Activated CD4-positive, alpha-beta T cell treated with anti-CD3 and anti-CD28 coated beads, Interleukin-10, Interleukin-2, amounts not matched to agents 100 ng/mL and 50 ng/mL, durations not matched to agents 16 hours and 8 hours (primary cell): ENCODE measurements at places on chromosomes 6 and 20.

DNA sequence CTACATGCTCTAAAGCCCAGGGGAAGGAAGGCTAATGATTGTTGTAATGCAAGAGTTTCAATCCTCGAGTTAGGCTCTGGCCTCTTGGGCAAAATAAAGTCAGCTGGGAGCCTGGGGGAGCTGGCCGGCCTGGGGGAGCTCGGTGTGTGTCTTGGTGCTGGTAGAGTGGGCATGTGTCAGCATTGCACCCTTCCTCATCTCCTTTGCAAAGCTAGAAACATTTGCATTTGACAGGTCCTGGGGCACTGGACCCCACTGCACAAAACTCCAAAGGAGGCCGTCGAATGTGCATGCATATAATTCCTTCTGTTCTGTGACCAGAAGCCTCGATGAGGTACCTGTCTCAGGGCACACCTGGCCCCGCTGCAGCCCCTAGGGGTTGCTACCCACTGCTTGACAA, 74.6 kb upstream of the SLC22A23 start:
- DNase-seq, result no peak

GRCh38 chr6:7232351-7232750, 80.6 kb downstream of the SSR1 start:
- no peak for DNase-seq

GRCh38 chr6:37972994-37973757, 153.6 kb downstream of the ZFAND3 start:
- DNase-seq, result no peak

DNA sequence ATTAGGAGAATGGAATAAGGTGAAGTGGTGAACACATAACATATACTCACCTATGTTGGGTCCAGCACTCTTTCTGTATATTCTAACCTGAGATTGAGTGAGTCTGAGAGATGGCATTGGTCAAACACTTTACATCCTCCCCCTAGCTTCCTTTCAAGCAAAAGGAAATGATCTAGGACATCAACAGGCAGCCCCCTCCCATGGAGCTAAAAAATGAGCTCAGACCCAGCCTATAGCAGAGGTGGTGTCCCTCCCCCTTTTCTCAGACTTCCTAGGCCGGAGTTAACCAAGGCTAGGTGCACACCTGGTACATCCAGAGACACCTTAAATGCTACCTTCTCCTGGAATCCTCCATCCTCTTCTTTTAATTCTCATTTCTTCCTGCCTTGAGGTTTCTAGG, 5.5 kb upstream of the SDC4 start:
- DNase-seq, result no peak

DNA sequence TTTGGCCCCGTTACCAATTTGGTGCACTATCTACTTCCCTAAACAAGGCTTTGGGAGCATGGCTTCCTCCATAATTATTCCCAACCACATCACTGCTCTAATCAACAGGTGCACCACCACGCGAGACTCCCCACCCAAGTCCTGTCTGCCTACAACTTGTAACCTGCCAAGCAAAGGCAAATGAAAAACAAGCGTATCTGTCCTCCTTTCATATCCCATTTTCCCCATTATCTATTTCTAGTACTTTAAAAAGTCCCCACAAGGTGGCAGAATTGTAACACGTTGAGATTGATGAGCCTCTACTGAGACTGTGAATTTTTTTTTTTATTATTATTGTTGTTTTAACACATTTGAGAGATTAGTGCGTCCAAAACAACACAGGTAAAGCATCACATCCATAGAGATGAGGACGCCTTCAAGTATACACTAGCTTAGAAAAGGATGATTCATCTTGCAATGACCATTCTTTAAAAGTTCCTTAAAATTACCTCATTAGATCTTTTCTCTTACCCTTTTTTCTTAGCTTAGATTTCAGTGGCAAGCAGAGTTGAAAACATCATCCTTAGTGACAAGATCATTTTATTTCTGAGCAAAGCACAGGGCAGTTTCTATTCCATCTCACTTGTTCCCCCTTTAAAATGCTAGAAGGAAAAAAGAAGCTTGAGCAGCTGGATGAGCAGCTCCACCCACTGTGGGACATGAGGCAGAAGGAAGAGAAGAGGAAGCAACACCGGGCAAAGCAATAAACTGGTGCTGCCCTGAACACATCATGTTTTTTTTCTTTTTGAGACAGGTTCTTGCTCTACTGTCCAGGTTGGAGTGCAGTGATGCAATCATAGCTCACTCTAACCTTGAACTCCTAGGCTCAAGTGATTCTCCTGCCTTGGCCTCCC, 210.8 kb downstream of the ARHGAP18 start:
- DNase-seq, result peak; percentile 77

DNA sequence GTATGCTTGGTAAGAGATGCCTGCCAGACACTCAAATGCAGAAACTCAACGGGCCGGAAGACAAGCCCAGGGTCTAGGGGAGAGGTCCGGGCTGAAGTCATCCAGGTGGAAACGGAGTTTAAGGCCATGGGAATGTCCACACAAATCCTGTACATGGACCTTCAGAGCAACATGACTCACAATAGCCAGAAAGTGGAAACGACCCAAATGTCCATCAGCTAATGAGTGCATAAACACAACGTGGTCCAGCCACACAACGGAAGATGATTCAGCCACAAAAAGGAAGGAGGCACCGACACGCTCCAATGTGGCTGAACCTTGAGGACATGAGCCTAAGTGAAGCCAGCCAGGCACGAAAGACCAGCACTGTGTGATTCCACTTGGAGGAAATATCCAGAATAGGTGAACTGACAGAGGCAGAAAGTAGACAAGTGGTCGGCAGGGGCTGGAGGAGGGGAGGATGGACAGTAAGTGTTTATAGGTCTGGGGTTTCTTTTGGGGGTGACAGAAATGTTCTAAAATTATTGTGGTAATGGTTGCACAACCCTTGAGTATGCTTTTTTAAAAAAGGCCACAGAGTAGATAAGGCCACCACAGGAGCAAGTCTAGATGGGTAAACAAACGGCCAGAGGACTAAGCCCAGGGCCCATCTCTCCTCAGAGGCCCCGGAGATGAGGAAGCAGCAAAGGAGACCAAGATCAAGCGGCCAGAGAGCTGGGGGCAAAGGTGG, 105.6 kb downstream of the PREX1 start:
- DNase-seq, result no peak

GRCh38 chr6:36676141-36677058, 2.1 kb upstream of the CDKN1A start:
- DNase-seq, result peak; percentile 32

DNA sequence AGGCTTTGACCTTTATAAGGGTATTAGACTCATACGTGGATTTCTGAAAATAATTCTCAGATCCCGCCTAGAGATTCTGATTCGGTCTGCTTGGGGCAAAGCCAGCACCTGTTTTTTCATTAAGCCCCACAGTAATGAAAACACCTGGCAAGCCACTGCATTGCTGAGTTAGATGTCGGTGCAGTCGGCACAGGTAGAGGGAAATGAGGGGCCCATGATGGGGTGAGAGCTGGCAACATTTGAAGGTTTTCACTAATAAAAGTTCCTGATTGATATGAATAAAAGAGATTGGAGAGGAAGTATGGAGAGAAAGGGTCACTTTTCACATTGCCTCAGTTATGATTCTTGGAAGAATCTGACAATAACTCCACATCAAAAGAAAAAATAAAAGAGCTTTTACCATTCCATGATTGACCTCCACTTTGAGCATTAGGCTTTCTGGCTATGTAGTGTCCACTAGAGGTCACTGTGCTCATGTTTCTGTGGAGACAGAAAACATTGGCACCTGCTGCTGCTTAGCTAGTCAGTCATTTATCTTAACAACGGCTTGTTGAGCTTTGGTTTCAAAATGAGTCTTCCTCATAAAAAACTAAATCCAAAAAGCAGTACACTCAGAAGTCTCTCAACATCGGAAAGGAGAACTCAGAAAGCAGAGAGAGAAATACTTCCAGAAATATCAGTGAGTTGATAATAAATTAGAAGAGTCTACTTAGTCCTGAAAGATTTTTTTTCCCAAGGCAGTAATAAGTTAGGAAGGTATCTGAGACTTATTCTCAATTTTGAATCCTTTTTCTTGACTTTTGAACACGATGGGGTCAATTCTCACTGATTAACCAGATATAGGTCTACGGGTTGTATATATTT, 53.3 kb upstream of the KLHL31 start:
- DNase-seq, result peak; percentile 86

DNA sequence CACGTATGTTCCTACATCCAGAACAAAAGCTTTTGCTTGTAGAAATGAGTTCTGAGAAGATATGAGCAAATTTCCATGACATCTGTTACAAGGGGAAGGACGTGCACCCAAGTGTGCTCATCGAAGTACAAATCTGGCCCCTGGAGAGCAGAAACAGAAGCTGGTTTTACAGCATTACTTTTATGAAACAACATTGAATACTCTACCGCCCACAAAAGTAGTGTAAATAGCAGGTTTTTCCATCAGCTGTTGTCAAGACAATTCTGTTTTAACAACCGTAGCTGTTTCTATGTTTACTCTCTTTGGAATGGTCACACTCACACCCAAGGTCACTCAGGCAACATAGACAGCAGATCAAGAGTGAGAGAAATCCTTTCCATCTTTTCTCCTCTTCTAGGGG, 114.2 kb upstream of the SSTR4 start:
- DNase-seq, result no peak

- no peak for DNase-seq
Observed at GRCh38 chr20:49918446-49918845, 3.1 kb upstream of the SPATA2 start.

DNA sequence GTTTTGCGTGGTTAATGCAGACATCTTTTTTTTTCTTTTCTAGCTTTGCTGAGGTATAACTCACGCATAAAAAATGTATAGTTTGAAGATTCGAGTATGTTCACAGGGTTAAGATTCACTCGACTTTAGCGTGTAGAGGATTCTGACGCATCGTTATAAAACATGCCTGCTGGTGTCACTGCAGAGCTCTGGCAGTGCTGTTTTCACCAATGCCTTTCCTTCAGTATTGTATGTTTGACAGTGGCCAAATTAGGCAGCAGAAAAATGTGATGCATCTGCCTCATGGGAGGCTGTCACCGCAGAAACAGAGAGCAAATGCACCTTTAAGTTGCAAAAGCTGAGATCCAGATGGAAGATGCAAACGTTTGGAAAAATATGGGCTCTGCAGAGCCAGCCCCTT, 18.0 kb upstream of the SIRPB2 start:
- DNase-seq, result peak; percentile 30

DNA sequence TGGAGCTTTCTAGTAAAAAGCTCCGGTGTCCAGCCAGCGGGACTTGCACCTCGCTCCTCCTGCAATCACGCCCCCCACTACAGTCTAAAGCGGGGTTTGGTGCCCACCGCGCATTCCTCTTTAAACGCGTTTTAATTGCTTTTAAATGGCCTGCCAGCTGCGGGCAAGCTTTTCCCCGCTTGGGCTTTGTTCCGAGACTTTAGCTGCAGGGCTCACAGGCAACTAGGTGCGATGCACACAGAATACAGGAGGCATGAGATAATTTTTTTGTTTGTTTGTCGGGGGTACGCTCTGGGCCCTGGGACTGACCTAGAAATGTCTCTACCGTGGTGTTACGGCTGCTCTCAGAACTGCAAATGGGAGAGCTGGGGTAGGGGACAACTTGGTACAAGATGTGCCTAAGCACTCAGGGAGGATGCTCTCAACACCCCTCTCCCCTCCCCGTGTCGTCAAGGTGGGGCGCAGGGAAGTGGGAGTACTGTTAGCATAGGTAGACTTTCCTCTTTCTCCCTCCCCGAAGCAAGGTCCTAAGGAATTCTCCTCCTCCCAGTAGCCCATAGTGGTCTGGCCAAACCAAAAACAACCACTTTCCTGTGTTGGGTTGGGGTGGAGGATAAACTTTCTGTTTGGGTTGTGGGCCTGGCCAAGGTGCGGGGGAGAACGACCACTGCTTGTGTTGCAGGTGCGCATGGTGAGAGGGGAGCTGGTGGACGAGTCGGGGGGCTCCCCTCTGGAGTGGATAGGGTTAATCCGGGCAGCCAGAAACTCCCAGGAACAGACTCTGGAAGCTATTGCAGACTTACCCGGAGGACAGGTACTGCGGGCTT, 1.6 kb downstream of the PRDM13 start:
- DNase-seq, result no peak
